HL-60 (cell line): ENCODE measurements at places on chromosomes 12 and 14.

GRCh38 chr12:32679920-32680237 is 778 bp downstream of the DNM1L start:
- no peak for DNase-seq

- no peak for DNase-seq
Observed at GRCh38 chr14:59120921-59121320, 67.5 kb upstream of the DAAM1 start.

DNA sequence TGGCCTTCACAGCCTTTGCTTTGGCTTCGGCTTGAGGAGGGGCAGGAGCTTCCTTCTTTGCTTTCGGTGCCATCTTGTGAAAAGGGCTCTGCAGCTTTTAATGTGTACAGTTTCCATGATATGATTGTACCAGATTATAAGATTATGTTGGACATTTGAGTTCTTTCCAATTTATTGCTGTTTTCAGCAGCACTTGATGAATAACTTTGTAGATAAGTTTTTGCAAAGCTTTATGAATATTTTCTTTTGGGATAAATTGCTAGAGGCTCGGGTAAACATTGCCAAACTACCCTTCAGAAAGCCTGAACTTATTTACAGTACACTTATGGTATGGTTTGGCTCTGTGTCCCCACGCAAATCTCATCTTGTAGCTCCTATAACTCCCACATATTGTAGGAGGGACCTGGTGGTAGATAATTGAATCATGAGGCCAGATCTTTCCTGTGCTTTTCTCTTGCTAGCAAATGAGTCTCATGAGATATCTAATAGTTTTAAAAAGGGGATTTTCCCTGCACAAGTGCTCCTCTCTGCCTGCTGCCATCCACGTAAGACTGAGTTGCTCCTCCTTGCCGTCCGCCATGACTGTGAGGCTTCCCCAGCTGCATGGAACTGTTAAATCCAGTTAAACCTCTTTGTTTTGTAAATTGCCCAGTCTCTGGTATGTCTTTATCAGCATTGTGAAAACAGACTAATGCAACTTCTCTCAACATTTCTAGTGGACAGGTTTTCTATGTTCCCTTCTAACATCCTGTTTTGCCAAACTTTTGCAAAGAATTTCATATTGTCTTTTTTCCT is 70.4 kb downstream of the RCOR1 start:
- DNase-seq = peak; percentile 53

GRCh38 chr14:96978525-96979272 is 181.5 kb downstream of the VRK1 start:
- DNase-seq = no peak

DNA sequence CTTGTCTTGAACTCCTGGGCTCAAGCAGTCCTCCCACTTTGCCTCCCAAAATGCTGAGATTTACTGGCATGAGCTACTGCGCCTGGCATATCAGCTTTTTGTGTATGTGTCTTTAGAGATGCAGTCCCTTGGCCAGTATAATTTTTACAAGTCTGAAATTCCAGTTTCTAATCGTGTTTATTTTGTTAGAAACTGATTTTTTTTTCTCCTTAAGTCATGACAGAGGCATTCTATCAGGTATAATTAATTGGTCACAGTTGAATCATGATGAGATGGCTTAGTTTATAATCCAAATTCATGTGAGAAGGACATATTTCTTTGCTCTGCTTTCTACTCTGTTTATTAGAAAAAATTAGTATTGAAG is 98.9 kb downstream of the PCNX1 start:
- DNase-seq = no peak

GRCh38 chr12:109501299-109501698 is 23.9 kb downstream of the UBE3B start:
- no peak for DNase-seq

GRCh38 chr12:12622418-12622817 is 10.7 kb downstream of the CREBL2 start:
- DNase-seq = peak; percentile 12

- no peak for DNase-seq
Observed at GRCh38 chr12:54329759-54330158, 4.8 kb downstream of the COPZ1 start.

DNA sequence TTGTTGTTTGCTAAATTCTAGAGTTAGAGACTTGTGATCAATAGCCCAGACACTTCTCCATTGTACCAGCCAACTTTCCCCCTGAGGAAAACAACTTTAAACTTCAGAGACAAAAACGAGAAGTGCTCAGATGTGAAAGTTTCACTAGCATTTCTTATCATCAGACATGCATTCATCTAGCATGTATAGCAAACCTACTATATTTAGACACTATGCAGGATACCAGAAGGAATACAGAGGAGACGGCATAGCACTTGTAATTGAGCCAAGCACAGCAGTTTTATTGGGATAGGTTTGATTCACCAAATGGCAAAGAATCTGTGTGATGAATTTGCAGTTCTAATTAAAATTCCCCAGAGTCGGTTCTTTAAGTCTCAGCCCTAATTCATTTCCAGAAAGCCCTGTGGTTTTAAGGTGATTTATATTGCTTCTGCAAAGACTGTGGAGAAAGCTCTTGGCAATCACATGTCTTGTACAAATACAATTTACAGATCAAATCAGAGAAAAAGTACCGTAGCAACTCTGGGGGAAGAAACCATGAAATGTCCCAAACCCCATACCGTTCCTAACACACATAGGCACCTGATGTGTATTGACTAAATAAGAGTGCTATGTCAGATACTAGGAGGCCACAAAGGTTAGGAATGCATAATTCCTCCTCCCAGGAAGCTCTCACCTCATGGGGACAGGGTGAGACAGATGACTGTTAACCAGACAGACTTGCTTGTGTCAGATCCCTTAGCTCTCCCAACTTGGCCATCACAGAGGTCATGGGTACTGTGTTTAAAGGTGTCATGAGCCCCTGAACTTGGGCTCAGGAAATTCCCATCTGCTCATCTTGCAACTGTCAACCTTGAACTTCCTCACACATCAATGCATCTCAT is 69.6 kb upstream of the KRAS start:
- no peak for DNase-seq

GRCh38 chr14:25222256-25222655 is 172.3 kb upstream of the STXBP6 start:
- DNase-seq = no peak

DNA sequence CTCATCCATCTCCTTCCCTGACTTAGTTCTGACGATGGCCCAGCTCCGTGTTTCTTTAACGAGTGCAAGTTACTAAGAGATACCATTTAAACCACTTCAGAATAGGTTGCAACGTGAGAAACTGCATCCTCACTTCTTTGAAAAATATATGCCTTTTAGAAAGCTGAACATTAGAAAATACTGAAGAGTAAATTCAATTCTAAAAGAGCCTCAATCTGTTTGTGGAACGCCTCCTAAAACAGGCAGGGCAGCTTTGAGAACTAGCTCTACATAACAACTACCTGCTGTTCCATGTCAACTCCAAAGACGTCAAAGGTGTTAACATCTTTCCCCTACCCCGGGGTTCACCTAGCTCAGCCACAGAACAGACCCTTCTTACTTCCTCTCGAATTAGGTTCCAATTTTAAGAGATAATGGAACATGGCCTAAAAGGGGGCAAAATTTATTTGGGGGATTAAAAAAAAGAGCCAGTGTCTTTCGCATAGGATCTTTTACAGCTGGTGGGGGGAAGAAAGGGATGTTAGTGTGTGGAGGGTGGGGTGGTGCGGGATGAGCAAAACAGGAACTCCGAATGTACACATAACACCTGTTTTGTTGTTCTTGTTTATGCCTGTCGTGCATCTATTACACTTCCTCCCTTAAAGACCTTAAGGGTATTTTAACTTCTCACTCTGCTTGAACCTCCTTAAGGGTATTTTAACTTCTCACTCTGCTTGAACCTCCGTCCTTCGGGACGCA is 3.3 kb downstream of the BHLHE41 start:
- DNase-seq = no peak

- no peak for DNase-seq
Observed at GRCh38 chr14:69685218-69685616, 73.8 kb downstream of the SUSD6 start.

- no peak for DNase-seq
Observed at GRCh38 chr14:36346052-36346451, 25.6 kb upstream of the MBIP start.

DNA sequence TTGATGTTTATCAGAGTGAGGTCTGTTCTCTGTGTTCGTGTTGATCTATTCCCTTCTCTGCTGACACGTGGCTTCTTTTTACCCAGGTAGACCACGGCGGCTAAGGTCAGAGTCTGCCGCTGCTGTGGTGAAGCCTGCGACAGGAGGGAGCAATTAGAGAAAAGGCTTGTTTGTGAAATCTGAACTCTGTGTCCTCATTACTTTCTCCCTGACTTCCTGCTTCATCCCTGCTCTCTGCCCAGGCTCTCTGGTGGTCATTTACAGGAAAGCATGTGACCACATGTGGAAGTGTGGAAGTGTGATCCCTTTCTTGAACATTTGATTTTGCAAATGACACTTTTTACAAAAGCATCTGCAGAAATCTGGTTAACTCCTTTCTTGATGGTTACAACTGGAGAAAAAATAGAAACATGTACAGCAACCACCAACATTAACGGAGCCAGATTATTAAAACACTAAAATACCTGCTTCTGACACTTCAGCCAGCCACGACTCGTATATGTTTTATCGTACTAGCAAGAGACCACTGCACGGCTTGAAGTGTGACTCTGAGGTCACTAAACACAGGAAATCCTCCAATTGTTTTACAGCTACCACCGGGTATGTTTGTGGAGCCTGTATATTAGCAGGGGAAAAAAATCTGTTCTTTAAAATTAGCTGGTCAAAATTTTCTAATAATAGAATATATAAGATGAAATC is 388.6 kb upstream of the TMPO start:
- DNase-seq = no peak

GRCh38 chr14:89504091-89504490 is 87.1 kb upstream of the FOXN3 start:
- DNase-seq = no peak

GRCh38 chr12:22682663-22683062 is 57.7 kb downstream of the ETNK1 start:
- DNase-seq = no peak

GRCh38 chr12:76478045-76478444 is 81.5 kb downstream of the OSBPL8 start:
- DNase-seq = no peak

DNA sequence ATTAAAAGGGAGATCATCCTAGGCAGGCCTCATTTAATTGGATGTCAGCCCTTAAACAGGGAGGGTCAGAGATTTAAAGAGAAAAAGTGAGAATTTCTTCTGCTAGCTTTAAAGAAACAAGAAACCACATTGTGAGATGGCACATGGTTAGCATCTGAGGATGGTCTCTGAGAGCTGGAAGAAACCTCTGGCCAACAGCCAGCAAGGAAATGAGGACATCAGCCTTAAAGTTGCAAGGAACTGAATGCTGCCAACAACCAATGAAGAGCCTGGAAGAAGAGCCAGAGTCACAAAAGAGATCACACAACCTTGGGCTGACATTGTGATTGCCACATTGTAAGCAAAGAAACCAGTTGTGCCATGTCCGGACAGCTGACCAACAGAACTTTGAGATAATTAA is 17.5 kb upstream of the FAR2 start:
- DNase-seq = peak; percentile 38

- DNase-seq = no peak
Observed at GRCh38 chr12:130806574-130806973, 32.5 kb downstream of the STX2 start.

- DNase-seq = no peak
Observed at GRCh38 chr12:62676521-62677307, 210.1 kb downstream of the MON2 start.

- no peak for DNase-seq
Observed at GRCh38 chr14:96261772-96262655, 6.0 kb downstream of the BDKRB1 start.

GRCh38 chr12:120102189-120103043 is 14.1 kb downstream of the RAB35 start:
- peak; percentile 44 for DNase-seq

- DNase-seq = no peak
Observed at GRCh38 chr12:126343321-126343720, 1278.1 kb downstream of the AACS start.

- DNase-seq = no peak
Observed at GRCh38 chr14:38121320-38122020, 86.2 kb upstream of the SSTR1 start.

GRCh38 chr14:100413699-100414098 is 90.6 kb downstream of the SLC25A47 start:
- no peak for DNase-seq

- DNase-seq = peak; percentile 12
Observed at GRCh38 chr12:1429980-1430379, 164.4 kb downstream of the FBXL14 start.

DNA sequence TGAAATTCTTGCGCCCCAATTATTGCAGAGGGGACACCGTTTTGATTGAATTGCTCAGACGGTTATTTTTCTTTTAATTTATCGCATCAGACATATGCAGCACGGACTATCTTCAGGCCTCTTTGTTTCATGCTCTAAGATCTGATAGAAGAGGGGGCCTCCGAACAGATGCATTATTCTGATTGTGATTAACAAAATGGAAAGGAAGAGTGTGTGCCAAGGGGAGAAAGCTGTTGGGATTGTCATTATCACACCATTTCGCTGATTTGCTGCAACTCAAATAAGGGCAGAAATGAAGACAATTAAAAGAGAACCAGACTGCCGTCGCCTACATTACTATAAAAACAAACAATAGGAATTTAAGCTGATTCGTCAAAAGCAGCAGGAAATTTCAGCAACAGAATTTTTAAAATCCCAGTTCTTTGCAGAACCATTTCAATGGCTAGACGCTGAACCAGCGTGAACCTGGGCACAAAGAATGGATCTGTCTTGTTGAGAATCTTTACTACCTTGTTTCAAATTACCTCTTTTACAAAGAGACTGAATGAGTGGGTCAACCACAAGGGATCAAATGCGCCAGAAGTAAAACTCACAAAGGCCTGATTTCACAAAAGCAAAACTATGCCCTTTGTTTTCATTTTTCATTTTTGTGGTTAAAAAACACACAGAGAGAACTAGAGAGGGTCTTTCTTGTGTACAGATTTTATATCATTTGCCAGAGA is 30.6 kb downstream of the TMEM132D start:
- no peak for DNase-seq

- peak; percentile 49 for DNase-seq
Observed at GRCh38 chr14:75456069-75456996, 28.5 kb downstream of the JDP2 start.

GRCh38 chr12:89059721-89060541 is 292.4 kb downstream of the DUSP6 start:
- DNase-seq = no peak

DNA sequence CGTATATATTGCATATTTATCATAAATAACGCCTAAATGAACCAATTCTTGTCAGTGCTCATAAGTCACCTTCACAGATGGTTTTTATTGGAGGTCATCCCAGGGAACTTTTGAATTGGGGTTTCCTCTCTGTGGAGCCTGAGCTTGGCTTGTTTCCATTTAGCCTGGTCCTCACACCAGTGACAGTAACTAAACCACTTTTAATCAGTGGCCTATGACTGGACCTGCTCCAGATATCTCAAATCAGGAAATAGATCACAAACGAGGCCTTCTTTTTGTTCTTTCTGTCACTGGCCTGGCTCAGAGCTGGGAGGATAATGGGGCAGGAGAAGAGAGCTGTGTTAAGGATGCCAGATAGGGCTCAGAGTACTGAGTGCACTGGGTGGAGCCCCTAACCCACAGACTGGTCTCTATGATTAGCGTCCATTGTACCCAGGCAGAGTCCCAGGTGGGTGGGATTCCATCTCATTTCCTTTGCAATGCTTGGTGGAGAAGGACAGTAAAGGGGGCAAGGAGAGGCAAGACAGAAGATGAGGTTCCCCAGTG is 92.4 kb downstream of the NUAK1 start:
- DNase-seq = no peak

GRCh38 chr12:4140581-4141301 is 132.8 kb upstream of the CCND2 start:
- DNase-seq = no peak

GRCh38 chr12:54605138-54605970 is 16.9 kb upstream of the PPP1R1A start:
- no peak for DNase-seq

GRCh38 chr12:24482044-24482443 is 466.9 kb downstream of the BCAT1 start:
- DNase-seq = no peak
